ENCODE measurements at places on chromosomes 6 and 20.

GRCh38 chr20:36686504-36686903 is 40.5 kb upstream of the SLA2 start:
- no peak for DNase-seq

GRCh38 chr6:128892079-128892478 is 9.1 kb downstream of the LAMA2 start:
- DNase-seq, result no peak

- DNase-seq, result no peak
These were observed 89.4 kb upstream of the OPRM1 start for GRCh38 chr6:153949616-153950015.

- DNase-seq, result no peak
These were observed 94.4 kb downstream of the CD83 start for GRCh38 chr6:14212020-14212419.

DNA sequence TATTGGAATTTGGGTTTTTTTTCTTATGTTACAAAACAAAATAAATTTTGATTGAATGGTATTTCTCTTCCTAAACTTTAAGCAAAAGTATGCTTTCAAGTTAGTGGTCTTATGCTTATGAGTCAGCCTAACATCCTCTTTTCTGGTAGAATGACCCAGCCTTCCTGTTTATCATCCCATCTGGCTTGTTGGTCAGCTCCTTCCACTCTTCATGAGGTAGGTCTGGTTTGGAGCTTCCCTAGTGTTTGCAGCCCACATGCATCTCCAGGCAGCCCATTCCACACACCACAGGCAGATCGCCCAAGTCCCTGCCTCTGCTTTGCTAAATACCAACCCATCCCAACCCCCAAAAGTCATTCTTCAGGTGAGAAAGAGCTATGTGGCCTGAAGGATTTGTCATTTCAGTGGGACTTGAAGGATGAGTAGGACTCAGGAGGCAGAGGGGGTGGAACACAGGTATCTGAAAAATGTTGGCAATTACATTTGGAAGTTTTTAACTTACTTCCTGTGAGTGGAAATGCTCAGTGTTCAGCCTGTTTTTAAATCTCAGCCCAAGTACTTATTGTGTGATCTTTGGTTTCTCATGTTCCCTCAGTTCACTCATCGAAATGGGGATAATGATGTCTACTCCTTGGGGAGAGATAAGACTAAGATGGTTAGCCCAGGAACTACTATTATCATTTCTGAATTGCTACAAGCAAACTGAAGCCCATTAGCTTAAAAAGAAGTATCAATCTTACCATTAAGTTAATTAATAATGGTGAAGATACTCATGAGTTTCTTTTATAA is 294.0 kb downstream of the ADGB start:
- no peak for DNase-seq

DNA sequence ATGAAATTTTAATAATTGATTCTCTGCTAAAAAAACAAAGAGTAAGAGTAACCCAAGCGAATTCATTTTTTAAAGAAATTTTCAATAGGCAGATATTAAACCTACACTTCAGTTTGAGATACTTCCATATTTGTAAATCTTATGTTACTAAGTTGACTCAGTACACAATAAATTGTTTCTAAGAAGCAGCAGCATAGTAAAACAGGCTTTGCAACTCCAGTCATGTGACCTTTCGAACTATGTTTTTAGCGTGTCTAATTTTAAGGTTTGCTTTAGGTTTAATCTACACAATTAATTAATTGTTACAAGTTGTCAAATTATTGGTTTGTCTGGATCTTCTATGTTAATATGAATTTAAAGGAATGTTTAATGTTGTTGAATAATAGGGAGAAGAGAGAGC is 708.9 kb upstream of the CITED2 start:
- DNase-seq, result no peak

DNA sequence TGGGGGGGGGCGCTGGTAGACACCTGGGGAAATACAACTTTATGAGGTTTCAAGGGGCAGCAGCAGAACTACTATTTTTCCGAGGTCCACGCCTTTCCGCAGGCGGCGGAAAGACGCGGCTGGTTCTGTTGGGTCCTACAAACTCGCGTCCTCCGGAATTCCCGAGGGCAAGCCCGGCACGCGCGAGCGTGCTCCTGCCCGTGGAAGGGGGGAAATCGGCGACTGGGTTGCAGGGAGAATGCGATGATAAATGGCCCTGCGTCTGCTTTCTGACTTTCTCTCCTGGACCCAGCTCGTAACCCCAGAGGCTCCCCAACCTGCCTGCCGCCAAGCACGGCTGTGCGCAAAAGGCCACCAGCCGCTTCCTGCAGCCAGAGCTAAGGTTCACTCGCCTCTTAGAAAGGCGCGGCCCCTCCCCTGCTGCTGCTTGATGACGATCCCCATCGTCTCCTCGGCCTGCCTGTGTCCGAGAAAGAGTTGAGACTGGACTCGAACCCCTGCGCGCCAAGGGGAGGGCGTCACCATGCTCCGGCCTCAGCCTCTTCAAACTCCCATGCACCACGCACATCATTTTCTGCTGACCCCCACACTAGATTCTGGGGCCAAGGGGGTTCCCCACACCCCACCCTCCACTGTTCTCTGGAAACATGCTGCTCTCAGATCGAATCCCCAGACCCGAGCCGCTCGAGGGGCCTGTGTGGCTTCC is 6.7 kb downstream of the FOXA2 start:
- DNase-seq, result no peak

GRCh38 chr6:122953766-122954165 is 42.3 kb upstream of the CLVS2 start:
- DNase-seq, result no peak

DNA sequence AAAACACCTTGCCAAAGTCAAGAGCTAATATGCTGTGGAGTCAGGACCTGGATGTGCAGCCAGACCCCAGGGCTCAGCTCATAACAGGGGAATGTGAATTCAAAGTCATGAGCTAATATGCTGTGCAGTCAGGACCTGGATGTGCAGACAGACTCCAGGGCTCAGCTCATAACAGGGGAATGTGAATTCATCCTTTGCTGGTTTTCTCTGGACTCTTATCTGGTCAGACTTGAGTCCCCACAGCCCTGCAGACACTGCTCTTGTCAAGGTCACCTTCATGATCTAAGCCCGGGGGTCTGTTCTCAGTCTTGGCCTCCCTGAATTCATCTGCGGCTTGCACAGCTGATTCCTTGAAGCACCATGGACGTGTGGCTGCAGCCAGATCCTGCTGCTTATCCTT is 19.2 kb upstream of the GGTLC1 start:
- DNase-seq, result no peak

DNA sequence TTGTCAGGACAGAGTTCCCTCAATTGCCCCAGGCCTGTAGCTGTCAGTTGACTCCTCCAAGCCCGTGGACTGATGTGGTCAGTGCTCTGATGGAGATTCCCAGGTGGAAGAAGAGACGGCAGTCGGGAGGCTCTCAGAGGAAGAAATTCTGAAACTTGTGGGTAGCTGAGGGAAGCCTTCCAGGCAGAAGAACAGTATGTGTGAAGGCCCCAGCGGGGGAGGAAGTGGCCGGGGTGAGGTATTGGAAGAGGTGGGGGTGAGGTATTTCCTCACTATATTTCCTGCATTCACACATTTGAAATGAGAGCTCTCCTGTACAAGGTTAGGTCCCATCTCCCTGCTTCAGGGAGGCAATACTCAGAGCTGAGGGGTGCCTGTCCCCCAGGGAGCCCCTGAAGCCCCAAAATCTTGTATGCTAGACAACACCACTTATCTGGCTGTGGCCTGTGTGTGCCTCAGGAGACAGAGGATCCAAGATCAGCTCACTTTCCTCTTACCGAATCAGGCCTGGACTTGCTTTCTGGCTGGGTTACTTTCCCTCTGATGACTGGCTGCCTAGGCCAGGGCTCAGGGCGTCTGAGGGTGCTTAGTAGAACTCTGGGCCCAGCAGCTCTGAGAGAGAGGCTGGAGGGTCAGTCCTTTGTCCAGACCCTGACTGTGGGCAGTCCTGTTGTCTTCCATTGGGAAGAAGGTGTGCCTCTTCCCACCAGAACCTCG is 49.3 kb upstream of the MYL9 start:
- DNase-seq, result no peak
